COR-L47 (cell line): ENCODE measurements at places on chromosomes 5 and 9.

DNA sequence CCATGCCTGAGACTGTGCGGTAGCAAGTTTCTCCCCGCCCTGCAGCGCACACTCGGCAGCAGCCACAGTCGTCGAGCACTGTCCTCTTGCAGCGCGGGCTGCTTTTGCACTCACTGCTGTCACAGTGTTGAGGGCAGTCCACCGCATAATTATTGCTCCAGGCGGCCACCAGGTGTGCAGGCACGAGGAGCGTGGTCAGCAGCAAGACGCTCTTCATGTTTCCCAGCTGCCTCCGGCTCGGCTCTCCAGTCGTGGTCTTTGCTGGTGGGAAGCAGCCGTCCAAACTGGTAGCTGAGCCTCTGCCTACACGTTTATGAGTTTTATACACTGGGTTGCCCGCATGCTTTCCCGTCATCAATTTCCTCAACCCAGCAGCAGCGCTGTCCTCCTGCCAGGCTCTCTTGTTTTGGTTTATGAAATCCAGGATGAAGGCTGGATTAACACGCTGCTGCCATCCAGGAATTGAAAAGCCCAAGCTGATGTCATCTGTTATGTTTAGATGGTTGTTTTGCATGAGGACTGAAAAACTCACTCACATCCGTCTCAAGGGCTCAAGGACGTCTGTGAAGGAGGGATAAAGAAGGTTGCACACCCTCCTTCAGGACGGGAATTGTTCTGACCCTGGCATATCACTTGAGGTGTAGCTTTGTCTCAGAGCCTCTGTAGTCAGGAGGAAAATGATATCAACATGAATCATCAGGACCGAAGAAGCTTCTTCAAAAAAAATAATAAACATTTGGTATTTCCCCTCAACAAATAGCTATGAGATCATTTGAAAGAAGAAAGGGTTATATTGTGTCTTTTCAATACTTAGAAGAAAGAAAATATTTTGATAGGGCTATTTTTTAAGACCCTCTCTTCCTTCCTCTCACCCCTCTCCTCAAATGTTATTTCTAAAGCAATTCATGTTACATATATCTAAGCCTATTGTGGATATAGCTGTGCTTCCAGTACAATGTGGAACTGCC, at the start of gene ESM1:
TSS of gene ESM1 (minus strand) at position 293 of the 968 bp plus-strand sequence. CDS start at position 217, 76 bp downstream.
- peak; percentile 49 for DNase-seq

GRCh38 chr5:40960037-40960436, 50.7 kb downstream of the C7 start:
- no peak for DNase-seq

- no peak for DNase-seq
Observed at GRCh38 chr5:146548781-146549449, 32.9 kb upstream of the GPR151 start.

DNA sequence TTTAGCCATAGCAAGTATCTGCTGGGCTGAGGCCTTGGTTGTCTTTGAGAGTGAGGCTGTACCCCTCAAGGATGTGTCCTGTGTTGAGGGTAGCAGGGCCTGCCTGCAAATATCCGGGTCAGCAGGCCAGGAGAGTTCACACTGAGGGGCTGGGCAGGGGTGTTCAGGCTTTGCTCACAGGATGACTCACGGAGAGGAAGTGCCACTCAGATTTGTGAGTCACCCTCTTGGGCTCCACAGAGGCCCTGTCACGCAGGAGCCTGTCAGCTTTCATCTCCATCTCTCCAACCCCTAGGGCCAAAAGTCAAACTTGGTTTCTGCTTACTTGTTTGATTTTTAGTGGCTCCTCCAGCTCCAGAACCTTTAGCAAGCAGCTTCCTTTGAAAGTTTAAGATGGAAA, 211.5 kb downstream of the SEC61B start:
- DNase-seq, result no peak

- no peak for DNase-seq
Observed at GRCh38 chr9:123863164-123863855, 66.6 kb downstream of the DENND1A start.

GRCh38 chr5:123873846-123874245, 361.9 kb downstream of the CSNK1G3 start:
- DNase-seq, result no peak

- no peak for DNase-seq
Observed at GRCh38 chr5:145975001-145975360, 38.6 kb downstream of the SH3RF2 start.

- DNase-seq, result no peak
Observed at GRCh38 chr5:176497852-176498251, 39.4 kb downstream of the RNF44 start.

GRCh38 chr9:68919661-68920060, 94.3 kb downstream of the PRKACG start:
- no peak for DNase-seq

DNA sequence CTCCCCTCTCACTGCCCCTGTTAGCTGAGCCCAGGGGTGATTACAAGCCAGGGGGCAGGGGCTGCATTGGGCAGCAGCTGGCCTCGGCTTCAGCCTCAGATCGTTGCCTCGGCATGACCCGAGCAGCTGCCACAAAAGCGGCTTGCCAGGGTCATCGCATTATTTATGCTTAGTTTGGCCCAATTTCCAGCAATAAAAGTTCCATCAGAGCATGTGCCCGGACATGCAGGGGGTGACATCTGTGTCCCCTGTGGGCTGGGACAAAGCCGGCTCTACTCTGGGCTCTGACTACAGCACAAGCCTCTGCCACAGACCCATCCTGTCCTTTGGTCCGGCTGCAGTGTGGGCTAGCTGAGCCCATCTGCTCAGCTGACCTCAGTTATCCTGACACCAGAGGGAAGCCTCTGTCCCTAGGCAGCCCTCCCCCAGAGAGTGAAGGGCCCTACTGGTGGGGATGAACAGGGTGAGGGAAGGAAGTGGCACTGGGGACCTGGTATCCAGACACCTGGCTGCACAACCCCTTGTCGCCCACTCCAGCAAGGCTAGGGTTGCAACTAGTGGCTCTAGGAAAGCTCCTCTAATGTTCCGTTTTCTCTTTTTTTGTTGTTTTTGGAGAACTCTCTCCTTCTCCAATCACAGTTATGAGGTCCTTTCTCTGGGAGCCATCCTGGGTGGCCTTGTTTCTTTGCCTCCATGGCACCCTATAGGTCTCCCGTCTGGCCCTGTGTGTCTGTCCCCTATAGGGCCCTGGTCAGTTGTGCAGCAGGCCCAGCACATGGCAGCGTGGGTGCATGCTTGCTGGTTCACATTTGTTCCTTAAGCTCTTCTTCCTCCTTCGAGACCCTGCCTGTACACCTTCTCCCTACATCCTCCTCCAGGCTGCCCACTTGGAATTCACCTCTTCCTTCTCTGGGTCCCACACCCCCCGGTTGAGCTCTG, 13.3 kb upstream of the GADD45G start:
- DNase-seq, result no peak
